Esophagus muscularis mucosa (tissue), 4 donors: ENCODE measurements at places on chromosomes 12 and 14. TPM values are rescaled to one million over a fixed set of nuclear protein-coding genes. Genes with fewer than 3 reads are reported as not detected.

GPR84 gene
- not detected for total RNA-seq

FOXG1 gene
- total RNA-seq = 0.65 TPM

DNA sequence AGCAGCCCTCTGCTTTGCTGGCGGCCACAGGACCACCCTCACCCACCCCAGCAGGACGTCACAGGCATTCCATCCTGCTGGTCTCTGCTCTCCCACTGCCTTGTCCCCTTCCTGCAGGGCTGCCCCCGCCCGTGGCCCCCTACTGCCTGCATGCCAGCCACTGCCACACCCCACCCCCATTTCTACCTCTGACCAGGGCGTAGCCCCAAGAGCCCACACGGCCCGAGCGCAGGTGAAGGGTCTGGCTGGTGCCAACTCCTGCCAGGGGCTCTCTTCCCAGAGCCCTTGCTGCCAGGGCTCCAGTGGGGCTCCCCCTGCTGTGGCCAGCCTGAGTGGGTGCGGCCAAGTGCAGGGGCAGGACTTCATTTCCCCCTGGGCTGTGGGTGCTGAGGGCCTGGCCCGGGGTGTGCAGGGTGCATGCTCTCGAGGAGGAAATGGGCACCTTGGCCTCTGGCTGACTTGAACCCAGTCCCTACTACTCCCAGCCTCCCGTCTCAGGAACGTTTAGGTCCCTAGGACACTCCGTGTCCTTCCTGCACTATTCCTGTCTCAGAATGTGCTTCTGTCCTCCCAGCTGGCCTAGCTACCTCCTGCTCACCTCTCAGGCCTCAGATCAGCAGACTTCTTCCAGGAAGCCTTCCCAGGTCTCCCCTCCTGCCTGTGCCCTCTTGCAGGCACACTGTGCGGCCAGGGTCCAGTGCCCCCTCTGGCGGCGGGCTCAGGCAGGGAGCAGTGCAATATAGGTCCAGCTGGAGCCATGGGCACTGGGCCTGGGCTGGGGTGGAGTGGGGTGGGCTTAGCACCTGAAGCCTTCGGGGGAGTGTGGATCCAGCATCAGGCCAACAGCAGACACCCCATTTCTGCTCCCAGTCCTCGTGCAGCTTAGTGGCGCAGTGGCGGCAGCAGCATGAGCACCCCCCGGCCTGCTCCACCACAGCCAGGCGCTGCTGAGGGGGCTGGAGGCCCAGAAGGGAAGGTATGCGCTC is 1.4 kb downstream of the LBHD2 start:
- DNase-seq = no peak
- H3K4me3 ChIP-seq = no peak overlapping the region
- H3K27me3 ChIP-seq = no peaks in the 10 kb centered on the region
- H3K36me3 ChIP-seq = no peaks in the 10 kb centered on the region

BLTP3B gene
- 37.7 TPM for total RNA-seq

DNA sequence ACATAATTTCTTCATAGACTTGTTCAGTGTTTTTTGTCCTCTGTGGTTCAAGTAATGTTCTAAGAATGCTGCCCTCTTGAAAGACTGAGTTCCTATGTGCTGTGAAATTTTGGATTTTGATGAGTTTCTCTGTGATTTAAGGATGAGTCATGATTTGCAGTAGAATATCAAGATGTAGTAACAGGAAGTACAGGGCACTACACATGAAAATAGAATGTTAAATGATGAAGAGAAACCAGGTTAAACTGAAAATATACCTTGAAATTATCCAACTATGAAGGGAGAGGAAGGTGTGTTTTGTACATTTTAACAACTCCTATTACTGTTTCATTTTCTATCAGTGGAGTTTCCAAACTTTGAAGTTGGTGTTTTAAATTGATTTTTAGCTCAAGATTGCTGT is 4.8 kb downstream of the ELK3 start:
- peaks cover 39% of the 10 kb centered on the region for H3K4me1 ChIP-seq
- H3K27me3 ChIP-seq = no peaks in the 10 kb centered on the region
- no peak for DNase-seq
- peak overlapping the region; percentile 67 for H3K27ac ChIP-seq

DNA sequence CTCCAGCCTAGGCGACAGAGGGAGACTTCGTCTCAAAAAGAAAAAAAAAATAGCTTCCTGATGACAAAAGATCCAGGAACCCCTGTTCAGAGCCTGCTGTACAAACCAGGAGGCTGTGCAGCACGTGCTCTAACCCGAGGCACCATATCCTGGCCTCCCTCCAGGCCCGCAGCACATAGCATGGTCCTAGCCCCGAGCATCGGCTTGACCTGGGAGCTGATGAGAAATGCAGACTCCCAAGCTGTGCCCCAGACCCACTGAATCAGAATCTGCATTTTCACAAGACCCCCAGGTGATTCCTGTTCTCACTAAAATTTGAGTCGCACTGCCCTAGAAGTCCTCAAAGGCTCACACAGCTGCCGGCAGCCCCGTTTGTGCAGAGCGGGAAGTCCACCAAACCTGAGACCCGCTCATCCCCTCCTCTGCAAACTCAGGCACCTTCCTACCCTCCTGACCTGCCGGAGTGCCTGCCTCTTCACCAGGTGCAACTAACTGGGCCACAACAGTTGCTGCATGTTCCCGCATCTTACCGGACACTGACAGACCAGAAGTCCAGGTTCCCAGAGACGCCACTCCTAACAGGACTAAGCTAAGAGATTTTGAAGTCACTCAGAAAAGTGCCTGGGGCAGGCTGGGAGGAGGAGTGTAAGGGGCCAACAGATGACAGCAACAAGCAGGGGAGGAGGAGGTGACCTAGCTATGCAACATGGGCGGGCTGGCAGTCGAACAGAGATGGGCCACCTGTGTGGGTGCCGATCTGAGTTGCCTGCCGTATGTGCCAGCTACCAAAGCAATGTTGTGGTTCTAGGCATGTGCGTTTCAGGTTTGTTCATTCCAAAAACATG is 24.0 kb upstream of the RIN3 start:
- H3K27me3 ChIP-seq = no peaks in the 10 kb centered on the region
- H3K27ac ChIP-seq = peak overlapping the region; percentile 7
- peaks cover 7% of the 10 kb centered on the region for H3K4me1 ChIP-seq
- DNase-seq = no peak
- H3K4me3 ChIP-seq = no peak overlapping the region
- H3K36me3 ChIP-seq = no peaks in the 10 kb centered on the region

- H3K4me3 ChIP-seq = no peak overlapping the region
- H3K27me3 ChIP-seq = no peaks in the 10 kb centered on the region
- H3K36me3 ChIP-seq = no peaks in the 10 kb centered on the region
- H3K4me1 ChIP-seq = no peaks in the 10 kb centered on the region
- H3K27ac ChIP-seq = no peak overlapping the region
Measured at GRCh38 chr12:85821759-85822158, 14.4 kb downstream of the RASSF9 start.

GRCh38 chr12:79891506-79892162 is 43.3 kb downstream of the PPP1R12A start:
- no peak overlapping the region for H3K4me3 ChIP-seq
- peaks cover 88% of the 10 kb centered on the region for H3K4me1 ChIP-seq
- DNase-seq = no peak
- H3K27ac ChIP-seq = peak overlapping the region; percentile 2

- no peak overlapping the region for H3K27ac ChIP-seq
- DNase-seq = no peak
- H3K27me3 ChIP-seq = no peaks in the 10 kb centered on the region
- H3K4me1 ChIP-seq = no peaks in the 10 kb centered on the region
- H3K36me3 ChIP-seq = no peaks in the 10 kb centered on the region
Measured at GRCh38 chr12:59570145-59570544, 25.7 kb upstream of the SLC16A7 start.

DNA sequence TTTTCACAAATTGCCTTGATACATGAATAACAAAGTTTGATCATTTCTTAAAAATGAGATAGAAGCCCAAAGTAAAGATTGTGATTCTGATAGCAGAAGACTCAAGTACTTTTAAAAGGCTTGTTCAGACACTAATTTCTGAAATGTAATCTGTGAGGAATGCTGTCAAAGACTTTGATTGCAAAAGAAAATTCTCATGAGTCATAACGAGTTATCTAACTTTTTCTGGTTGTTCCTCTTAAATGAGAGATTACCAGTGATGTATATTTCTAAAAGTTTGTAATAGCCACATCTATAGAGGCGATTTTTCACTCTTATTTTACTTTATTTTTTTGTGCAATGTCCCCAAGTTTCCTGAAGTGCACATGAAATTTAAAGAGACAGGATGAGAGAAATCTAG is 7.0 kb downstream of the PYGL start:
- H3K36me3 ChIP-seq = no peaks in the 10 kb centered on the region
- no peak overlapping the region for H3K4me3 ChIP-seq
- H3K4me1 ChIP-seq = no peaks in the 10 kb centered on the region
- DNase-seq = no peak
- no peaks in the 10 kb centered on the region for H3K27me3 ChIP-seq

TSPAN8 gene
- 0.29 TPM for total RNA-seq

DNA sequence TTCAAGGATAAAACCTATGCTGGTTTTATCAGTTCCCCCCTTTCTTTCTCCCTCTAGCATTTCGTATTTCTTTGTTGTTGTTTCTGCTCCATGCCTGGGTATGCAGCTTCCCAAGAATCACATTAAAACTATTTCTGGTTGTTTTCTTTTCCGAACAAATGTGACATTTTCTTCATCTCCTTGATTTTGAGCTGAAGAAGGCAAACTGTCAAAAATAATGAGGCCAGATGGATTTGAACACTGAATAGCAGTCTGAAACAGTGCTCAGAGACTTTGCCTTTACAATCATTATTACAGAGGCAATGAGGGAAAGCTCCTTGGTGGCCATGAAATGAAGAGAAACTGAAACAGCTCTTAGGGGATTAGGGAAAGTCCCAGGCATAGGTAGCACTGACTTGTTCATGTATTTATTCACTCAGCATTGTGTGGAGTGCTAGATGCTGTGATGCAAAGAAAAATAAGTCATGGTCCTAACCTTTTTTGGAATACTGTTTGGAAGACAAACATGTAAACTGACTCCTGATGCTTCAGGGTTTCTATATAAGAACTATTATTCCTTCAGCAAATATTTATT is 319.5 kb downstream of the FUT8 start:
- no peaks in the 10 kb centered on the region for H3K36me3 ChIP-seq
- no peak for DNase-seq
- H3K27me3 ChIP-seq = no peaks in the 10 kb centered on the region

TGM1 gene
- total RNA-seq = 2.5 TPM

OR6C1 gene
- not detected for total RNA-seq

FGF23 gene
- not detected for total RNA-seq

DNA sequence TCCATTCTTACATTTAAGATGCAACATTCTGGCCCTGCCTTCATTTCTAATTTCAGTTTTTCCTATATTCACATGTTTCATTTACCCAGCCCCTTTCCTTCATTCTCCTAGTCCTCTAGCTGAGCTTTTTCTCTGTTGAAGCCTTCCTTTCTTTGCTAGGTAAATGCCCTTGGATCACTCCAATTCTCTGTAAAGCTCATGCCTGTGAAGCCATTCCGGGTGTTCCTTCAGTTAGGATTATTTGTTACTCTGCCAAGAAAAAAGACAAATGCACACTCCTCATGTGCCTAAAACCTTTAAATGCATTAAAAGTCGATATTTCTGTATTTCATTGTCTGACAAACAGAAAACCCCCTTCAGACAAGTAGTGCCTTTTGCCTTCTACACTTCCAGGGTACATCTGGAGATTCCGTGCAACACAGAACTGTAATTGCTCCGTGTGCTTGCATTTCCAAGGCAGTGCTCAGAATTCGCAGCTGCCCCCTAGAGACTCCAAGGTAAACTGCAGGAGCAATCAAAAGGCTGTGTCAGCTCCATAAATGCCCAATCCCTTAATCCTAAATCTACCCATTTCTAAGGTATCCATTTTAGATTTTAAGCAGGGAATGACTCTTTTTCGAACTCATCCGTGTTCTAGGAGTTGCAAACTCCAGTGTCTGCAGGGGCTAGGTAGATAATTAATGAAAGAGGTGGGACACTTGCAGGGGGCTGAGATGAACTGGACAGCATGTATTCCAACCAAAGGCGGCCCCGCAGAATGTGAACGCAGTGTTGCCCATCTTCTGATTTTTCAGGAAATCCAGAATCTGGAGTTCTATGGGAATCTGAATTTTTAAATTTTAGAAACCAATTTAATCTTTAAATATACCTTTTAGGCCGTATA is 320.2 kb downstream of the GRIN2B start:
- no peak for DNase-seq
- H3K4me3 ChIP-seq = no peak overlapping the region
- no peaks in the 10 kb centered on the region for H3K4me1 ChIP-seq
- H3K27ac ChIP-seq = no peak overlapping the region
- no peaks in the 10 kb centered on the region for H3K27me3 ChIP-seq

LIN52 gene
- 8.4 TPM for total RNA-seq

GRCh38 chr14:54673193-54674045 is 106.5 kb downstream of the SAMD4A start:
- peaks cover 96% of the 10 kb centered on the region for H3K4me1 ChIP-seq
- H3K27me3 ChIP-seq = no peaks in the 10 kb centered on the region
- no peak for DNase-seq
- no peaks in the 10 kb centered on the region for H3K36me3 ChIP-seq
- H3K4me3 ChIP-seq = peak overlapping the region; percentile 18

GRCh38 chr14:49052521-49052920 is 533.7 kb downstream of the RPS29 start:
- H3K36me3 ChIP-seq = no peaks in the 10 kb centered on the region
- no peaks in the 10 kb centered on the region for H3K4me1 ChIP-seq
- no peaks in the 10 kb centered on the region for H3K27me3 ChIP-seq

SYT10 gene
- total RNA-seq = 0.33 TPM

STAC3 gene
- total RNA-seq = 0.80 TPM

DNA sequence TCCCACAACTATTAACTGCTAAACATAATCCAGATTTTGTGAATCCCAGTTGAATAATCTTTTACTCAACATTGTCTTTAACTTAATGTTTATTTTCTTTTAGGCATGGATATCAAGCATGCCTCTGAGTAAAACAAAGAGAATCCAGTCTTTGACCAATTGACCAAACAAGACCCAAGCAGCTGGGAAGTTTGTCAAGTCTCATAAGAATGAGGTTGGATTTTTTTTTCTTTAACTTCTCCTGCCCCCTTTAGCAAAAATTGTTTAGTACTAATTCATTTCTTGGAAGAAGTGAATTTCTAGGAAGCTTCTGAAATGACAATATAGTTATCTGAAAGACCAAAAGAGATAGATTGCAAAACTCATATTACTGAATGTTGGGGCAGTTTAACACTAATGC is 89.9 kb downstream of the OTOGL start:
- H3K36me3 ChIP-seq = no peaks in the 10 kb centered on the region
- H3K27ac ChIP-seq = peak overlapping the region; percentile 75
- H3K4me3 ChIP-seq = no peak overlapping the region
- H3K4me1 ChIP-seq = peaks cover 13% of the 10 kb centered on the region

DNA sequence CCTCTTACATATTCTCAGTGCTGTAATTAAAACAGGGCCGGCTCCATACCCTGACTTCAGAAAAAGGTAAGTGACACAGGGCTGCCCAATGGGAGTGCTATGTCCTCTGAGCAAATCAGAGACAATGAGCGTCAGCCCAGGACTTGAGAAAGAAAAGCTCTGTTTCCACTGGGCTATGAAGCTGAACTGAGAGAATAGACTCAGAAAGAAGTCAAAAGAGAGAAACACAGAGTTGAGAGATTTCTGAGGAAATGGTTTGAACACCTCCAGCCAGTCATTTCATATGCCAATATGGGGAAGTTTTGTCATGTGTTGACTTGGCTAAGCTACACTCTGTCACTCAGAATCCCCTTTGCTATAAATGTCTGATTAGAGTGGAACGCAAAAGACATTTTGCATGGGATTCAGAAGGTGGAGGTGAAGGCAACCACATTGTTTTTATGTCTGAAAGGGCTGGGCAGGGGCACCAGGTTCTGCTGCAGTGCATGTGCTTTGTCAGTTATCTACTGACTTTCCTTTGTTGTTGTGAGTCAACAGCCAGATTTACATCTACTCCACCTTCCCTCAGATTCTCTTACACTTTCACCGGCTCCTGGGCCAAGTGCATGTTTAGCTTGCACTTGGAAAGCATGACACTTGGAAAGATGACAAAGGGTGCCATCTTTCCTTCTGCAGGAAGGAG is 313.3 kb downstream of the DUSP6 start:
- no peak overlapping the region for H3K4me3 ChIP-seq
- no peaks in the 10 kb centered on the region for H3K36me3 ChIP-seq
- H3K27me3 ChIP-seq = no peaks in the 10 kb centered on the region
- DNase-seq = no peak
- H3K4me1 ChIP-seq = no peaks in the 10 kb centered on the region

BCL11B gene
- 0.34 TPM for total RNA-seq
